Activated naive CD4-positive, alpha-beta T cell treated with anti-CD3 and anti-CD28 coated beads, Interleukin-2, amount 10 ng/mL, durations not matched to agents 7 days and 5 days (primary cell): ENCODE measurements at places on chromosomes 4 and X.
A peak's percentile ranks its signal among the peaks of the same experiment; 100 is the strongest.

DNA sequence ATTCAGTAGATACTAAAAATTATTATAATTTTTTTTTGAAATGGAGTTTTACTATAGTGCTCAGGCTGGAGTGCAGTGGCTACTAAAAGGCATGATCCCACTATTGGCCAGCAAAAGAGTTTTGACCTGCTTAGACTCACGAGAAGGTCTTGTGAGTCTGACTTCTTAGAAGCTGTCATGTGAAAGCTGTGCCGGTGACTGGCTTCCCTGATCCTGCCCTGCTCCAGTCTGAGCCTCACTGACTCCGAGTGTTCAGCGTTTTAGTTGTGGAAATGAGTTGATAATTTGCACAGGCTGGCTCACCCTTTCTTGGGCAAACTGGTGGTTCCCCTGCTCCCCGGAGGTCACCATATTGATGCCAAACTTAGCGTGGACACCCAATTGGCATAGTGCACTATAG, 16.4 kb upstream of the CXCL8 start:
- DNase-seq, result no peak

DNA sequence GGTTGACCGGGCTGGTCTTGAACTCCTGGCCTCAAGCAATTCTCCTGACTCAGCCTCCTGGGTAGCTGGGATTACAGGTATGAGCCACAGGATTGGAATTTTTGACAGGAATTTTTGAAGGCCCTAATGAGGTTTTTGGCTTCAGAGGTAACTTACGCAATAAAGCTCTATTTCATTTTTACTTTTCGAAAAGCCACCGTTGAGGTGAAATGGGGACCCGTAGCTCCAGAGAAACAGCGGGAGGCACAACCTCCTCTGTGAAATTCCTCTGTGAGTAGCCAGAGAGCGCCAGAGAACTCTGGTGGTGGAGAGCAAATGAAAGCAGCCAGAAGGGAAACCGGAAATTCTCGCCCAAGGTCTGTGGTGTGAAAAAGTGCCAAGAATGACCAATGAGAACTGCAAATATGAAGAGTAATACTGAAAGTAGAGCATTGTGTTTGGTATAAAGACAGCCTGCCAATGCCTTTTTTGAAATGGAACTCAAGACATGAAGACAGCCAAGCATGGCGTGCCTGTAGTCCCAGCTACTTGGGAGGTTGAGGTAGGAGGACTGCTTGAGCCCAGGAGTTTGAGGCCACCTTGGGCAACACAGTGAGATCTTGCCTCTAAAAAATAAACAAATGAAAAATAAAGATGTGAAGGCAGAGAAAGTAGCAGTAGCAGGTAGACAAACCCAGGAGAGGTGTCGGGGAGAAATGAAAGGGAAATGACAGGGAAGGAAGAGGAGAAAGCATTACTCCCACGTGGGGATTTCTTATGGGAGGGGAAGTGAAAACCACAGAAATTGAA, 33.0 kb upstream of the TMEM131L start:
- DNase-seq, result peak; percentile 87

DNA sequence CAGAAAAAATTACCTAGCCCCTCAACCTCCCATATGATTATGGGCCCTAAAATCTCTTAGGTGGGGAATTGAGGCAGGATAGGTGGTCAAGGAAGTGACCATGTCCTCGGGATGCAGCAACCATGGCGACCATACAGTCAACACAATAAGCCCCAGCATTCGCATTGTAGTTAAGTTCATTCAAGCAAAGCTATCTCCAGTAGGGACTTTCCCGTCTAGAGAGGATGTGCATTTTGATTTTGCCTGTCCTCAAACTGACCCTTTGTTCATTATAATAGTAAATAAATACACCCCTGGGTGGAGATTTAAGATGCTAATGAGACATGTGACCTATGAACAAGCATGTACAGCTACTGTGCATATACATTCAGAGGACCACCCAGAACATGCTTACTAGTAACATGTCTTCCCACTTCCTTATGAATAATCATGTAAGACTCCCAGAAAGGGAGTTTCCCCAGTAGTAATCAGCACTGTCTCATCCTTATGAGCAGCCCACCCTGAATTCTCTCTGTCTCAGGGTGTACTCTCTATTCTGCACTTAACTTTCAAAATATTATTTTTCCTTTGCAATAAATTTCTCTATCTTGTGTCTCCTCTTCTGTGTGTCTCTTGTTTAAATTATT, 74.3 kb downstream of the NUDT11 start:
- DNase-seq, result no peak

DNA sequence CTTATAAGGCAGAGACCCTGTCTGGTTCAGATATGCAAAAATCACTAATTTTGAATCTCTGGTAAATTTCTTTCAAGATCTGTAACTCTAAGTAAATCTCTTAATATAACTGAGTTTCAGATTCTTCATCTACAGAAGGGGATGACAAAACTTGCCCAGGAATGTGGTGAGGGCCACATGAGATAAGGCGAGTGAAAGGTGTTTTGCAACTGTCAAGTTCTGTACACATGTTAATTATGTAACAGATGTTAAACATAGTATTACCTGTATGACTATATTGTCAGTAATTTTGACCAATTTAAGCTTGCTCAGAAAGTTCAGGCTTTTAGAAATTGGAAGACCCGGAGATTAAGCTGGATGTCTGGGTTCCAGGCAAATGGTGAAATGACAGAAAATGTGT, 549 bp upstream of the GLRB start:
- DNase-seq, result no peak

- DNase-seq, result peak; percentile 82
Measured at GRCh38 chrX:40096395-40097091, 1.2 kb downstream of the BCOR start.

DNA sequence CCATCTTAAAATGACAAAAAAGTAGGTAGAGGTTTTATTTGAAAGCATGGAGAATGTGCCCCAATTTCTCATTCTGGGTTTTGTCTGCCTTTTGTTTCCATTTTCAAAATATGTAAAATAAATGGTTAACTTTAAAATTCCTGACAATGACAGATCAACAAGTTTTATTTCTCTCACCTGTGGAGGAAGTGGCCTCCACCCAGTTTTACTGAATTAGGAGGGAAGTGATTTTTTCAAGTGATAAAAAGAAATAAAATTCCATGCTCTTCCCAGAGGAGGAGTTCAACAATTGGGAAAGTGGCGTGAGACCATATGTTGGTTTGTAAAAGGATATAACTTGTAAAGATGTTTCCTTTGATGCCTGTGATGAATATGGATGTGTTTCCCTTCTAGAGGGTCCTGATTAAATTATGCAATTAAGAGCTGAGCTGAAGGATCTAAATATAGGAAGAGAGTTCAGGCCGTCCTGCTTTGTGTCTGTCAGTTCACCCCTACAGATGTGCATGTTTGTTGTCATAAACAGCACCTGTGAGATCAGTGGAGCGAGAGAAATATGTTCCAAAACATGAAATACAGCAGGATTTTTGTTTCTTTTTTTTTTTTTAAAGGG, 19.5 kb downstream of the SMAD1 start:
- DNase-seq, result no peak

DNA sequence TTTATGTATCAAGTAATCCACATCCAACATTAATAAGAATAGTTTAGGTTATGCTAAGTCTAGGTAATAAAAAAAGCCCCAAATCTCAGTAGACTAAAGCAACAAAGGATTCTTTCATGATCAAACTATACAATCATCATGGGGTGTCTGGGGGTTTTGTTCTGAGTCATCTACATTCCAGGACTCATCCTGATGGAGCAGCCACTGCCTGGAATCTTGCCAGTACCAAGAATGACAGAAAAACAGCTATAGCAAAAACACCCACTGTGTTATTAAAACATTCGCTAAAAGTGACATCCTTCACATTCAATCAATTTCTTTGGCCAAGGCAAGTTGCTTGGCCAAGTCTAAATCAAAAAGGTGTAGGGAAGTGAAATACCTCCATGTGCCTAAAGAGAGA, 3.9 kb upstream of the ARHGEF38 start:
- DNase-seq, result no peak

GRCh38 chr4:31083456-31083855, 363.3 kb downstream of the PCDH7 start:
- no peak for DNase-seq
